Myocyte (in vitro differentiated cells): ENCODE measurements at places on chromosomes 2 and 18. TPM values are rescaled to one million over a fixed set of nuclear protein-coding genes. Genes with fewer than 3 reads are reported as not detected.
A peak's percentile ranks its signal among the peaks of the same experiment; 100 is the strongest.

DAW1 gene
- total RNA-seq, result not detected in 2 replicates

SMIM21 gene
- total RNA-seq, result not detected in 2 replicates

GRCh38 chr2:100988630-100989417 lies 13.3 kb upstream of the RPL31 start:
- peak; percentile 95 for DNase-seq

DNA sequence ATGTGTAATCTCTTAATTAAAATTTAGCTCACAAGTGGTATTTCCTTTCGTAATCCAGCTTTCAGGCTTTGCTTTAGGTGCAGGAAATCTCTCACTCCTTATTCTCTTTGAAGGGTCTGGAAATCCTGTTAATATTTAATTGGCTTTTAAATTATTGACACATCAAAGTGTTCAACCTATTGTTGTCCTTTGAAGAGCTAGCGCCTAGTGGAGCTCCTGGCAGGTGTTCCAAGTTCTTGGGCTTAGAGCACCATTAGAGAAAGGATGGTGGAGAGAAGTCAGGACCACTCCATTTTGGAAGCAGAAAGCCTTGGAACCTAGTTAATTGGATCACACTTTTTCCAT lies 92.4 kb downstream of the CABLES1 start:
- no peak for DNase-seq

DNA sequence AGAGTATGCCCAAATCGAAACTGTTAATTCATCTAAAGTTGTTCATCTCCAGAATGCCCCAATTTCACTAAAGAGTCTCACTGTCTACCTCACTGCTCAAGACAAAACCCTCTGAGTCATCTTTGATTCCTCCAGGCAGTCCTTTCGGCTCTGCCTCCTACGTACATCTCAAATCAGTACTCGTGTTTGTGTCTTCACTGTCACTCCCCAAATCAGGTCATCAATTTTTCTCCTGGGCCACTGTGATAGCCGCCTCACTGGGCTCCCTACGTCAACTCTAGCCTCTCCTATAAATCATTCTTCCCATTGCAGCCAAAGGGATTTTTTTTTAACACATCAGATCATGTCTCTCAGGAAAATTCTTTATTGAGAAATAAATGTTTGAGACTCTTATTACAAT lies 42.1 kb upstream of the TTC39C start:
- no peak for DNase-seq

GRCh38 chr2:204657024-204657423 lies 111.7 kb downstream of the PARD3B start:
- DNase-seq, result no peak

DNA sequence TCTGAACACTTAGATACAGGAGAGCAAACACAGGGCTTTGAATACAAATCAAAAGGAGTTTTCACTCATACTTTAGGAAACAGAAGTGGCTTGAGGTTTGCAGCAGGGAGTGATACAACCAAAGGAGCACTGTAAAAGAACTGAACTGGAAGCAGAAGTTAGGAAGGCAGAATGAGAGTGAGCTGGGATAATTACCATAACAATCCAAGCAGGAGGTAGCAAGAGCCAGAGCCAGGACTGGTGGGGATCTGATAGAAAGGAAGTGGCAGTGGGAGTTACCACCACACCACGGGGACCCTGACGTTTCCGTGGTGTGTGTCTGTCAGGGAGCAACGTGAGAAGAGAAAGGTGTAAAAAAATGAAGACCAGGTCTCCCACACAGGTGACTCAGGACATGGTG lies 81.3 kb upstream of the EPB41L3 start:
- DNase-seq, result no peak

RAB17 gene
- total RNA-seq, result 0.42 and 5.3 TPM in 2 replicates

DNA sequence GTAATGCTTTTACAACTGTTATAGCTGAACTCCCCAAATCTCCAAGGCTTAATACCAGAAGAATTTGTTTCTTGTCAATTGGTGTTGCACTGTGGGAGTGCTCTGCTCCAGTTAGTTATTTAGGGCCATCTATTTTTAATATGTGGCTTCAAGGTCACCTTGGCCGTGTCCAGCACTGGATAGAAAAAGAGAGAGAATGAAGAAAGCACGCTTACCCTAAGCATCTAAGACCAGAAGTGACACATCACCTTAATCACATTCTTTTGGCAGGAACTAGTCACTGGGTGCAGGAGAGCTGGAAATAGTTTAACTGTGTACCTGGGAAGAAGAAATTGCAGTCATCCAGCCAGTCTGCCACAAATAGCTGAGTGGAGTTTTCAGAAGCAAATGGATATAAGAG lies 78.8 kb downstream of the VWC2L start:
- peak; percentile 32 for DNase-seq

NLRC4 gene
- total RNA-seq, result not detected in 2 replicates

- no peak for DNase-seq
Observed at GRCh38 chr2:111205774-111206173, 85.1 kb downstream of the BCL2L11 start.

GRCh38 chr18:35049111-35050027 lies 8.2 kb downstream of the MAPRE2 start:
- DNase-seq, result no peak

DNA sequence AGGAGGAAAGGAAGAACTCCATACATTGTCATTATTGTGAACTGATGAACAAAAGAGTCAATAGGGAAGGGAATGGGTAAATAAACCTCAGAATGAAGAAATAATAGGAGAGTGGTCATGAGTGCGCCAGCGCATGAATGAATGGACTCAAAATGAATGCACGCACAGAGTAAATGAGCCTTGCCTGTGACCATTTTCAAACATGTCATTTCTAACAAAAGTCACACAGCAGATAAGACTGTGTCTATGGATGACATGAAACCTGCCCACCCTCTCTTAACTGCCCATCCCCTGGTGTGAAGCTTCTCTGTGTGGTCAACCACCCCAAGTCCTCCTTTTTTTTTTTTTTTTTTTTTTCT lies 121.1 kb upstream of the TEX51 start:
- DNase-seq, result no peak

GRCh38 chr2:211934811-211935210 lies 603.8 kb downstream of the ERBB4 start:
- no peak for DNase-seq

GRCh38 chr2:16257322-16258028 lies 317.1 kb downstream of the MYCN start:
- DNase-seq, result peak; percentile 32

GRCh38 chr2:202442882-202443281 lies 66.8 kb downstream of the BMPR2 start:
- no peak for DNase-seq

GRCh38 chr18:30499721-30500120 lies 542.8 kb downstream of the DSC3 start:
- DNase-seq, result no peak

TUBA4B gene
- 0.11 TPM in 1 of 2 replicates, not detected in the other for total RNA-seq

DNA sequence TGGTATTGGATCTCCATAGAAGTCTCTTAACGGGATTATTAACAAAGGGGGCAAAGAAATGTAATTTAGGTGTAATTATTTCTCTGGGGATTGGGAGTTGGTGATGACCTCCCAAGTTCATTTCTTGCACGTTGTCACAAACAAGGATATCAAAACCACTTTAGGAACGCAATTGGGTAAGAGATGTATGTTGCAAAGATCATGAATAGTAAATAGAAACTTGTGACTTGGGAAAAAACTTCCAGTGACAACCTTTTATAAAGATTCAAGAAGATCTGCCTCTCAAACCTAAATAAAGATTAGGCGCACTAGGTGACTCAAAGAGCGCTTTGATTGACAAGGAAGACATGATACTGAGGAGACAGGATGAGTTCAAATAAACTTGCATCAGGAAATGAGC lies 127.8 kb upstream of the TRIB2 start:
- no peak for DNase-seq

DNA sequence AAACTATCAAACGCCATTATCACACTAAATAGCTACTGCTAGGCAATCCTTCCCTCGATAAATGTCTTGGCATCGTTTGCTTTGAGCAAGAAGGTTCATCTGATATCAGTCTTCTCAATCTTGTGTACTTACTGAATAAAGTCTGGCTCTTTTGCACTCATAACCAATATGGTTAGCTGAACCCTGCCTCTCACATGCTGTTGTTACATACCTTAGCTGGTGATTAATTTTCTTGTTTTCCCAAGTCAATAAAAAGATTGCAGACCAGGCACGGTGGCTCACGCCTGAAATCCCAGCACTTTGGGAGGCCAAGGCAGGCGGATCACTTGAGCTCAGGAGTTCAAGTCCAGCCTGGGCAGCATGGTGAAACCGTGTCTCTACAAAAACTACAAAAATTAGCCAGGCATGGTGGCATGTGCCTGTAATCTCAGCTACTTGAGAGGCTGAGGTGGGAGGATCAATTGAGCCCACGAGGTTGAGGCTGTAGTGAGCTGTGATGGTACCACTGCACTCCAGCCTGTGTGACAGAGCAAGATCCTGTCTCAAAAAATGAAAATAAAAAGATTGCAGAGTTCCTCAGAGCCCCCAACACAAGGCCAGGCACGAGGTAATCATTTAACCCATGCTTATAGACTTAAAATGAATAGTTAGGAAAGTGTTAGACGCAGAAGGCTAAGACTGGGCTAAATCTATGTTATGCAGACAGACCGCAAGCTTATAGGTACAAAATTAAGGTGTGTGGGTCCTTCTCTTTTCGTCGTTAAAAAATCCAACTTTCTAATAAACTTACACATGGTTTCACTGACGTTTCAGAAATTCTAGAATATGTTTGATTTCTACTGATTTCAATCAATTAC lies 177.5 kb downstream of the ALPK2 start:
- DNase-seq, result no peak

- DNase-seq, result no peak
Observed at GRCh38 chr2:230170532-230170931, 49.3 kb downstream of the SP110 start.

SP9 gene
- 0.05 and 0.16 TPM in 2 replicates for total RNA-seq

GPR45 gene
- total RNA-seq, result not detected in 2 replicates

NR4A2 gene
- 0.08 TPM in 1 of 2 replicates, not detected in the other for total RNA-seq

- peak; percentile 57 for DNase-seq
Observed at GRCh38 chr2:223058952-223059716, 7.1 kb downstream of the KCNE4 start.

- DNase-seq, result no peak
Observed at GRCh38 chr2:45856391-45857274, 205.2 kb downstream of the PRKCE start.

NEMP2 gene
- 2.0 and 4.7 TPM in 2 replicates for total RNA-seq

SATB2 gene
- 8.1 and 9.9 TPM in 2 replicates for total RNA-seq

GRCh38 chr2:241867776-241868420 lies 1.6 kb upstream of the RTP5 start:
- DNase-seq, result peak; percentile 73

- no peak for DNase-seq
Observed at GRCh38 chr2:120441744-120442471, 96.0 kb downstream of the INHBB start.

DNA sequence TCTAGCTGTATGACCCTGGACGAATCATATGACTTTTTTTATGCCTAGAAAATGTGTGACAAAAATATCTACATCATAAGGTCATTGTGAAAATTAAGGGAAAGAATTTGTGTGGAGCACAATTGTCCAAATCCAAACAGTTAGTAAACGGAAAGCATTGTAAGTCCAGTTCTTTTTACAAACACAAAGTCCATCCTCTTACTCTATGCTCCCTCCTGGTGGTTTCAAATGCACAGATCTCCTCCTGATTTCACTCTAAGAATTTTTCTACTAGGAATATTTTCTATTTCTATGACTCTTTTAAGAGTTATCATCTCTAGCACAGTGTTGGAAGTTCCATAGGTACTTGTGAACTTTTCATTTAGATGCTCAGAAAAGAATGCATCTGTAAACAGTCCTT lies 125.2 kb upstream of the ARL5A start:
- no peak for DNase-seq

HJURP gene
- total RNA-seq, result 0.62 and 1.4 TPM in 2 replicates

MC5R gene
- total RNA-seq, result 0.21 TPM in 1 of 2 replicates, not detected in the other

- no peak for DNase-seq
Observed at GRCh38 chr2:106579750-106580197, 92.6 kb downstream of the CD8B2 start.

ILKAP gene
- total RNA-seq, result 13.6 and 15.6 TPM in 2 replicates

- no peak for DNase-seq
Observed at GRCh38 chr18:27361477-27361876, 176.4 kb upstream of the CHST9 start.

DNA sequence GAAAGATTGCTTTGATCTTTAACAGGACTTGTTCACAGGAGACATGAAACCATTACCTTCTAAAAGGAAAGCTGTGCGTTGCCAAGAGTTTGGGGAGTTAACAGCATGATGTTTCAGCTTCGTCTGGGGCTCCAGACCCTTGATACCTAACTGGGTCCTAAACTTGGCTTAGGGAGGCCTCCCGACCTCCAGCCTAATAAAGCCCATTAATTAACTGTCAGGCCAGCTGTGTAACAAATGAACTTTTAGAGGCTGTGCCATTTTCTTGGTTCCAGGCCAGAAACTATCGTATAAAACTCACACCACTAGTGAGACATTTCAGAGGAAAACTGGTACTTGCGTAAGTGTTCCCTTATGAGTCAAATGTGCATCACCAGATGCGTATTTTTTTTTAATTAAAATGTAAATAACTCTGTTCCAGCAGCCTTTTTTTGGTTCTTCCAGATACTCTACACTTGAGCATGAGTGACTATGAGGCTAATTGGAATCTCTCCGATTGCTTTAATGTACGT lies 236.5 kb downstream of the BCL2 start:
- DNase-seq, result no peak

- DNase-seq, result no peak
Observed at GRCh38 chr2:9644603-9645002, 13.8 kb upstream of the YWHAQ start.

RAX gene
- total RNA-seq, result not detected in 2 replicates

SERPINB5 gene
- total RNA-seq, result not detected in 2 replicates

DNA sequence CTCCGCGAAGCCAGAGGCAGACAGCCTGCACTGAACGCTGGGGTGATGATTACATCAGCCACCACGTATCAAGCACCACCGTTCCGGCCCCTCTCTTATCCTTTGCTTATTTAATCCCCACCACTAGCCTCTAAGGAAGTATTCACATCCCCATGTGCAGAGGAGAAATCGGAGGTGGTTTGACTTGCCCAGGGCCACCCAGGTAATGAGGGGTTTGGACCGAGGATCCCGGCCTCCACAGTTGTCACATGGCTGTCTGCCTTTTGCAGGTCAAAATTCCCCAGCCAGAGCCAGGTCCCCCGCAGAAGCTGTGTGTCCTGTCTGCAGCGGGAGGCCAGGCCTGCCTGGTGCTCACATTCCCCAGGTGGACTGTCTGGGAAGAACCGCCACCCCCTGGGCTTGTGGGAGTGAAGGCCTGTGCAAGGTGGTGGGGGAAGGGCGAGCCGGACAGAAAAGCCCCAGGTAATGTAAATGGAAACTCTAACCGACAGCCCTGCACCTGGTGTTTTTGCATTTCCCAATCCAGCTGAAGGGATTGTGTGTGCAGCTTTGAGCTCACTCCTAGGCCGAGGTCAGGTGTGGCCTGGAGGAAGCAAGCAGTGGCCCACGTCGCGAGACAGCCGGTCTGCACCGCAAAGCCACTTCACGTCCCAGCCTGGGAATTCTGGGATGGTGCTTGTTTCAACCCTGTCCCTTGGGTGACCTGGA lies 108.5 kb upstream of the ID2 start:
- no peak for DNase-seq

DNA sequence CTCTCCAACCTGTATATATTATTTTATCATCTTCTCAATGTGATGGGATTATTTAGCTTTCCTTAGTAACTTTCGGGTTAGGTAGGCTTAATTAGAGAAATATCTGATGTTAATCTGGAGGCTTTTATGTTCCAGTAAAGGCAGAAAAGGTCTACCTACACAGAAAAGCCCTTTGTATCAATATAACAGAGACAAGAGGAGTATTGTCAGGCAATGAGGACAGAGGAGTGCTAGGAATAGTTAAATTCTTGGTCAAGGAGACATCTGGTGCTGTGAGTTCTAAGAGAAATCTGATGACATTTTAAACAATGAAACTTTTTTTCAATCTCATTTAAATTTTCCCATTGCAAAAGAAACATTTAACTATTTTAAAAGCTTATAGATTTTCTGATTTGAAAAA lies 36.1 kb downstream of the DPP4 start:
- no peak for DNase-seq
